ENCODE measurements at places on chromosomes 1 and 21.

DNA sequence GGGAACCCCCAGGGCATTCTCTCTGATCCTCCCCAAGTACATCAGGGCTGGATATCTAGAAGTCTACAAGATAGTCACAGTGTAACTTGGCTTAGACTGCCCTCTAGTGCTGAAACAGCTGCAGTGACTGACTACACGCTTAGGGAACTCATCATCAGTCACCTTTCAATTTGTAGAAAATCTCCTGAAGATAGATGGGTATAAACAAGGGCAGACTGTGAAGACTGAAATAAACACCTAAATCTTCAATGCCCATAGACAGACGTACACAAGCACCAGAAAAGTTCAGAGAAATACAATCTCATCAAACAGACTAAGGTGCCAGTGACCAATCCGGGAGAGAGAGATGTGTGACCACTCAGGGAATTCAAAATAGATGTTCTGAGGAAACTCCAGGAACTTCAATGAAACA is 46.6 kb downstream of the PACC1 start:
- DNase-seq: no peak

GRCh38 chr1:13535227-13535626 is 21.4 kb upstream of the LRRC38 start:
- no peak for DNase-seq

DNA sequence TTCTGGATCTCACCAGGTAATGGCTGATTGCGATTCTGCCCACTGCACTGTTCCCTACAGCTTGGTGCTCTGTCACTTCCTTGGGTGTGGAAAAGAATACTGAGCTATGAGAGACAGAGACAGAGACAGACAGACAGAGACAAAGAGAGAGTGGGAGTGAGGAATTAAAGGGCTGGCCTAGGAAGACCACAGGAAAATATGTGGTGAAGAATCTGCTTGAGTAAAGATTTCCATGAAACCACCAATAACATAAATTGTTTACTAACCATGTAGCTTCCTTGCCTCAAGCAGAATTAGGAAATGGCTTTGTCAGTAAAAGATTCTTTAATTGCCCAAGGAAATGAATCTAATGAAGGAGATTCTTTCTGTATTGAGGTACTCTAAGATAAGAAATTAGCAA is 54.4 kb downstream of the MPZL1 start:
- no peak for DNase-seq

DNA sequence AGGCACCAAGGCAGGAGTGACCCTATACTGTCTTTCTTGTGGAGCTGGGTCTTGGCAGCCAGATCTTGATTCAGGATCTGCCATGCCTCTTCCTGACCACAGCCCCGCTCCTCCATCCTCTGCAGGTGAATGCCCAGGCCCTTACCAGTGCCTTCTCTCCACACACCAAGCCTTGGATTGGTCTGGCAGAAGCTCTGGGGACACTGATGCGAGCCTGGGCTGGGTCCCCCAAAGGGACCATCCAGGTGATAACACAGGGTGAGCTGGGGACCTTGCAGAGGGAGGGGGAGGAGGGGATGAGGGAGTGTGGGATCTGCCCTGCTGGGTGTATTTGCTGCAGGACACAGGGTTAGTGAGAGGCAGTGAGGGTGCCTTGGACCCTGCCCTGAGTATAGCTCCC is 28.4 kb downstream of the HMGCS2 start:
- no peak for DNase-seq

GRCh38 chr1:156356875-156357534 is 12.0 kb upstream of the RHBG start:
- peak; percentile 55 for DNase-seq

GRCh38 chr1:236468625-236469024 is 55.2 kb upstream of the LGALS8 start:
- no peak for DNase-seq

DNA sequence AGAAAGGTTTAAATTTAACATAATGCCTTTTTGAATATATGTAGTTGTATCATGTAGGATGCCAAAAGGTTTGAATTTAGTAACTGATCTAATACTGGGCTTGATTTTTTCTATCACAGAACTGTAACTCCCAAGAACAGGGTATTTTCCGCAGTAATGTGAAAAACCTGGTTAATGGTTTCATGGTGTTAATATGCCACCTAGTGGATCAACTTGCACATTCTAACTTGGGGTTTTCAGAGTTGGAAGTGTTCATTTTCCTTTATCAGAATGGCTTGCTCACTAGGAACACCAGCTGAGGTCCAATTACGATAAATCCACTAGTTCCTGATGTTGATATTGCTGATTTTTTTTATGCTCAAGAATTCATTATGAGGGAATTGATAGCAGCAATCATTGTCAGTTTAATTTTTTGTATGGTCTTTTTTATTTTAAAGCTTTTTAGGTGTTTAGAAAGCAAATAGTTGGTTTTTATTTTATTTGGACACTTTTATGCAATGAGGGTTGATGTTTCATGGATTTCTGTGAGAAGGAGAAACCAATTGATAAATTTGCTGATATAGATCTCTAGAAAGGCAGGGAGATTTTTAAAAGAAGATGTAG is 157.2 kb downstream of the PLA2G4A start:
- no peak for DNase-seq

- DNase-seq: peak; percentile 75
Measured at GRCh38 chr1:161440312-161440894, 64.9 kb upstream of the FCGR2A start.

- DNase-seq: no peak
Measured at GRCh38 chr21:39088831-39089380, 94.3 kb downstream of the PSMG1 start.

- no peak for DNase-seq
Measured at GRCh38 chr21:25997788-25998611, 172.6 kb downstream of the APP start.

DNA sequence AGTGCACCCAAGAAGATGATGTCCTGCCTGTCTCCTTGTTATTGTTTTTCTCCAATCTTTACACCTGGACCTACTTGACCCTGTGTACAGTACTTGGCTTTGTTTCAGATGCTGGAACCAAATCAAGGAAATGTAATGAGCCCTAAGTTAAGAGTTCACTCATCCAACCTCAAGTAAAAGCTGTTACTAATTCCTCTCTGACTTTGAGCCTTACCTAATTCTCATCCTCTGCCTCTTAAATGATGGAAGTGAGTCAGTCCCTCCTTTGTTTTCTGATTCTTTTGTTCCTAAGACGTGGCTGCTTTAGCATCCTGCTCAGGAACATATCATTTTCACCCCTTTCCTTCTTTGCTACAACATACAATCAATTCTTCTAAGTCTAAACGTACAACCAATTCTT is 15.3 kb upstream of the PLA2G4A start:
- DNase-seq: no peak

DNA sequence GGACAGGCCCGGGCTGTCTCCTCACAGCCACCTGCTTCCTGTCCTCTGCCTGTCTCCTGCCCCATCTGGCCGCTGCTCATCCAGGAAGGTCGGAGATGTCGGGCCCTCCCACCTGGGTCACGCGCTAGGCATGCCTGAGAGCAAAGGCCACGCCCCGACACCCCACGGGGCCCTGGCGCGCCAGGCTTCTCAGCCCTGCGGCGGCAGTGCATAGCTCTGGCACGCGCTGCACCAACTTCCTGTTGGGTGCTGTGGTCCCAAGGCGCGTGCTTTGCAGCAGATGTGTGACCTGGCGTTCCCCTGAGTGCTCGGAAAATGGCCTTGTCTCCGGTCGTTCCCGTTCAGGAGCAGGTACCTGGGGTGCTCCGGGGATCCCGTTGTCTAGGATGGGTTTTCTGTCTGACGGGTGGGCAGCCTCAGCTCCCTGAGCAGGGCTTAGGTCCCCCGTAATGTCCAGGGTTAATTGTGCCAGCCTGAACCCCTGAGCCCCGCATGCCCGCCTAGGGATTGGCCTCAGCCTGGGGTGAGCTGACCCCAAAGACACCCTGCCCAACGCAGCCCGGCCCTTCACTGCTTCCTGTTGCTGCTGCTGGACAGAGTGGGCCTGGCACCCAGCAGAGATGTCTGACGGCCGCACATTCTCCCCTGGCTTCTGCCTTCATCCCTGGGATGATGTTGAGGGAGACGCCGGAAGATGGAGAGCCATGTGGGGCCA is 19.4 kb upstream of the KCNAB2 start:
- DNase-seq: peak; percentile 93

DNA sequence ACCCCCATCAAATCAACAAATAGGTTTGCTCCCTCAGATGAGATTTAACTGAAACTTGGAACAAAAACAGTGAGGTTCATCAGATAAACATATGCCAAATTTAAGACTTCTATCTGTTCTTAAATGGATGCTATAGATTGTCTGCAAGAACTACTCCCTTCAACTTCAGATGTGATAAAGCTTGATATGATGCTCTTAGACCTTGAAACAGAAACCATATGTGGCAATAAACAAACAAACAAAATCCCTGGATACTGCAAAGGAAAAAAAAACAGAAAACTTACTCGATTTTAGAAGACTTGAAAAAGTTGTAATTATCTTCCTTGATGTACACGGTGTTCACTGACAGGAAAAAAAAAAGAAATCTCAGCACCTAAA is 286.1 kb upstream of the USP25 start:
- no peak for DNase-seq

DNA sequence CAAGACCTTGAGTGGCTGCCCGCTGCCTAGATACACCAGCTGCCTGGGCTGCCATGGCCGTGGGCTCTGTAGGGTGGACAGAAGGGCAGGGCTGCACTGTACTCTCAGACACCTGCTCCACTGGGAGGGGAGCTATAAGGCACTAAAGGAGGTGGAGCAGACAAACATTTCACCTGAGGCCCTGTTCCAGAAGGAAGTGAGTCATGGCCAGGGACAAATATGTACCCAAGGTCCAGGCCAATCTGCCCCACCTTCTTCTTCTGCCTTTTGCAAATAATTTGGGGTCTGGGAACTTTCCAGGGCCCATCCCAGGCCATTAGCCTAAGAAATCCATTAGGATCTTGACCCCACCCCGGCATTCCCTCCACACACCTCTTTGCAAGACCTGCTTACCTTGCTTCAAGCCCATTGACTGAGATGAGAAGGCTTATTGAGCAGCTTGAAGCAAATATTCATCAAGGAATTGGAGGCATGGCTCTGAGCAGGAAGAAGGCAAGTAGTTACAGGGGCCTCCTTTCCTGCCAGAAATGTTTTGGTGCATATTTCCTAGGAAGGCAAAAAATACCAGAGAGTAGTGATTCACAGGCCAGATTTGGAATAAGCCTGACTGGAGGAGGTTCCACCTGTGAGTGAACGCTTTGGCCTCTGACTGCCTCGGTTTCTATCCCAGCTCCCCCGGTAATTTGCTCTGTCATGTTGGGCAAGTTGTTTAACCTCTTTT is at the start of gene CAPN8:
Gene CAPN8, minus strand, starts transcription at position 110 of the 721 bp plus-strand sequence. Its CDS starts 55 bp downstream, at position 55.
- DNase-seq: no peak

GRCh38 chr1:29323636-29324035 is 87.3 kb downstream of the PTPRU start:
- no peak for DNase-seq

DNA sequence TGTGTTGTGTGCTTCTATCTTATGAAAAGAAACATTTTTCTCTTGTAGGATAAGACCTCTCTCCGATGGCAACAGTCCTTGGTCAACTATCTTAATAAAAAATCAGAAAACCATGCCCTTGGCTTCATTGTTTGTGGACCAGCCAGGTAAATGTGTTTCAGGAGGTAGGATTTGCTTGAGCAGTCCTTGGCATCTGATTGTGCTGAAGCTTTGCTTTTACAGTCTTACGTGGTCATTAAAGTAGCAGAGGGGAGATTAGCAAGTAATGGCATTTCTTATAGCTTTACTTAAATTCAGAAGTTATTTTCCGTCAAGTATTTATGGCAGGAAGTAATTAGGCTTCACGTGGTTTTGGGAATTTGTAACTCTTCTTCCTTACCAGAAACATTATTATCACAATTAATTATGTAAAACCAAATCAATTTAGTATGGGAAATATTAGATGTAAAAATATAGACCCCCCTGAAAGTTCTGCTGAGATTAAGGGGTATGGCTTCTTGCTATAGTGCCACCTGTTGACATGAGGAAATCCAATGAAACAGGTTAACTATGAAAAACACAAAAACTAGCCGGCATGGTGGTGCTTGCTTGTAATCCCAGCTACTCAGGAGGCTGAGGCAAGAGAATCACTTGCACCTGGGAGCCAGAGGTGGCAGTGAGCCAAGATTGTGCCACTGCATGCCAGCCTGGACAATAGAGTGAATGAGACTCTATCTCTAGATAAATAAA is 49.0 kb downstream of the MAP3K21 start:
- no peak for DNase-seq

GRCh38 chr1:29664711-29665110 is 428.4 kb downstream of the PTPRU start:
- no peak for DNase-seq

DNA sequence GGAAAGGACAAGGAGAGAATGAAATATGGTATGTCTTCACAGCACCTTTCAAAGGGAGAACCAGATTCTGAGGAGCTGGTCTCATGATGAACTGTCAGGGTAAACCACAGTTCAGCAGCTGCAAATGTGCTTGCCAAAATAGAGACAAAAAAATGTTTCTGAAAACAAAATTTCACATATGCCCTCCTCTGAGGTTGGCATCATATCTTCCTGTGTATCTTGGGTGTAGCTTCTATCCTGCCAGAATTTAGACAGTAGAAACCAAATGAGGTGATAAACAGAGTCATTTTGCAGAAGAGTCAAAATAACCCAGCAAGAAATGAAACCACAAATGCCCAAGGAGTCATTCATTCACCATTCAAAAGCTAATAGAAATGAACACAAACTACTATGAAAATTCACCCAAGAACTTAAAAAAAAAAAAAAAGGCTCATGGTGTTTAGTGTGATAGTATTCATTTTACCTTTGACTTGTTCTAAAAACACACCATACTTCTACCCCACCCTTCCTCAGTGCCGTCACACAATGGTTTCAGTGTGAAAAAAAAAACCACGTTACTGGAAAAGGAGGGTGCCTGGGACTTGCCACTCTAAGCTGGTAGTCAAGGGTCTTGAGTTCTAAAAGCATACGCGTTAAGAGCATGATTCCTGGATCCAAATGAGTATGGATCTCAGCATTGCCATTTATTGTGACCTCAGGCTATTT is 18.5 kb downstream of the SELL start:
- no peak for DNase-seq

GRCh38 chr1:234127026-234127671 is 222.7 kb downstream of the SLC35F3 start:
- DNase-seq: no peak

GRCh38 chr1:36183309-36183856 is 27.4 kb downstream of the MAP7D1 start:
- DNase-seq: no peak

DNA sequence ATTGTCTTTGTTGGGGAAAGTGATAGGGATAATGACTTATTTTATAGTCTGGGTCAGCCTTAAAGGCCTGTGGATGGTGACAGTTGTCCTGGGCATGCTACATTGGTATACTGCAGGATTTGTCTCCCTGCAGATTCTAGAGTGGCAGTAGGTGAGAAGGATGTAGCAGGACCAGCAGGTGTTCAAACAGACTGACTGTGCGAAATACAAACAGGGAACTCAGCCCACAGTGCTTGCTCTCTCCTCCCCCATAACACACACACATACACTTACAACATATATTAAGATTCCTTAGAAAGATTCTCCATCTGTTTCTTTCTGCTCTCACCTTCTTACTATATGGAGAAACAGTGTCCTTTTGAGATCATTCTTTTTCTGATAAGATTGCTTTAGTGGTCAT is 6.9 kb downstream of the PDE4B start:
- DNase-seq: no peak
